ENCODE measurements at places on chromosomes 3 and 15.

- DNase-seq = no peak
Observed at GRCh38 chr3:50534681-50535330, 31.4 kb upstream of the CACNA2D2 start.

GRCh38 chr3:48082580-48083184, 66.5 kb upstream of the MAP4 start:
- no peak for DNase-seq

- DNase-seq = no peak
Observed at GRCh38 chr3:36941162-36941561, 3.7 kb downstream of the TRANK1 start.

GRCh38 chr3:25257026-25257425, 171.0 kb upstream of the RARB start:
- DNase-seq = no peak

DNA sequence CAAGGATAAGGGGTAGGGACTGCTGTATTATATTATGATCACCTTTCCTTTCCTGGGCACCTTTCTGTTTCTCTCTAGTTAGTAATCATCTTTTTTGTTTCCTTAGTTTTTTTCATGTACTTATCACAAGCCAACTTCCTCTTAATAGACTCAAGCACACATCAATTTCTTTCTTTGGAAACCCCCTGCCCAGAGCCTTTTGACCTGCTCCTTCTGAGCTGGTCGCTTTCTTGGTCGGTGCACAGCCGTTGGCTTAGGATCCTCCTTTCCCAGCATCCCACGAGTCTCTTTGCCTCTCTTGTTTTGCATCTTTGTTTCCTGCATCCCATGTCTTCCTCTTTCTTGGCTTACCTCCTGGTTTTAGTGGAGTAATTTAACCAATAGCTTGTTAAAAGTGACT, 26.9 kb downstream of the GASK1A start:
- DNase-seq = no peak

DNA sequence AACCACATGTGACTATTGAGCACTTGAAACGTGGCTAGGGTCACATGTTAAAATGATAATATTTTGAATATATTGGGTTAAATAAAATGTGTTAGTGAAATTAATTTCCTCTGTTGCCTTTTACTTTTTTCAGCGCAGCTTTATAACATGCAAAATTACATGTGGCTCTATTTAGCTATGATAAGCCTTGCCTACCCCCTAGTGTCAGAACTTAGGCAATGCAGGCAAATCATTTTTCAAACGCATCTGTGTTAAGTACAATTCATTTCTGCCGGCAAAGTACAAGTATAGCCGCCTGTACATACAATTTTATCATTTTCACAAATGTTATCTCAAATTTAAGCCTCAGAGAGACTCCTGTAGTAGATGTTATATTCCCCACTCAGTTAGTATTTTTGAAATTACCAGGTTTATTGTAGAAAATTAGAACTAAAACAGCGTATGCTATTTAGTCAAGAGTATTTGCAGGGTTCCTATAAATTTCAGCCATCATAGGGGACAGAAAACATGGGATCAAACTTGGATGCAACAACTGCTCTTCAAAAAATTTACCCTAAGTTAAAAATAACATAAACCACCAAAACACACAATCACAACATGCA, 56.1 kb downstream of the TAFA4 start:
- peak; percentile 70 for DNase-seq

- no peak for DNase-seq
Observed at GRCh38 chr15:57057134-57057930, 138.9 kb downstream of the TCF12 start.

DNA sequence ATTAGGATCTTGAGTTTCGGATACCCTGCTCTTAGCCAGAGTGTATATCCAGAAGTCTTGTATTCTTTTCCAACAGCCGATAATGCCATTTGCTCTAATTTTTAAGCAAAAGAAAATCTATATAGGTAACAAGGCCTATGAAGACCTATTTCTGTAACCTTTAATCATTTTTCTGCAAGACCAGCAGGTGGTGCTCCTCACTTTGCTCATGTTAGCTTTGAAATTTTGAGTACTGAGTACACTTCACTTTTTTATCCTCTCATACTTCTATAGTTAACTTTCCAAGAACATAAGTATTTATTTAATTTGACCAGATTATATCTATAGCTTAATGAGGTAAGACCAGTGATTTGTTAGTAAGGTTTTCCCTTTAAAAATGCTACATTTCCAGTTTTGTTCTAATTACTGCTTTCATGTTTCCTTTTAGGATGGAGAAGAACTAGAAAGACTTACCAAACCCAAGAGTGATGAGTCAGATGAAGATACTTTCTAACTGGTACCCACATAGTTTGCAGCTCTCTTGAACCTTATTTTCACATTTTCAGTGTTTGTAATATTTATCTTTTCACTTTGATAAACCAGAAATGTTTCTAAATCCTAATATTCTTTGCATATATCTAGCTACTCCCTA, 20.5 kb downstream of the SLC35A5 start:
- peak; percentile 68 for DNase-seq

- DNase-seq = no peak
Observed at GRCh38 chr3:8757551-8758518, 11.6 kb downstream of the OXTR start.

- DNase-seq = no peak
Observed at GRCh38 chr3:43146599-43146998, 40.7 kb upstream of the POMGNT2 start.

GRCh38 chr15:78167227-78167888, 18.2 kb downstream of the IDH3A start:
- DNase-seq = no peak

DNA sequence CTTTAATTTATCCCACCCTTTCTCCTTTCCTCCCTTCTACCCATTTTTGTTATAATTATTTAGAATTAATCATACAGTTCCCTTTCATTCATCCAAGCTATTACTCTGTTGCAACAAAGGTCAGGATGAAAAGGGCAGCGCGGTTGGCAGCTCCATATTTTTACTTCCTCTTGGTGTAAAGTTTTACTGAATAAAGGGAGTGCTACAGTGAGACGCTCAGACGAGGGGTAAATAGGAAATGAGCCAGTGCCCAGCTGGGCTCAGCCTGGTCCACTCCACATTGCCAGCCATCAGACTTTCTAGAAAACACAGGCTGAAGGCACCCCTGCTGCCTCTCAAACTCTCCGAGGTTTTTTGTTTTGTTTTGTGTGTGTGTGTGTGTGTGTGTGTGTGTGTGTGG, 21.9 kb upstream of the ZBTB38 start:
- DNase-seq = no peak

DNA sequence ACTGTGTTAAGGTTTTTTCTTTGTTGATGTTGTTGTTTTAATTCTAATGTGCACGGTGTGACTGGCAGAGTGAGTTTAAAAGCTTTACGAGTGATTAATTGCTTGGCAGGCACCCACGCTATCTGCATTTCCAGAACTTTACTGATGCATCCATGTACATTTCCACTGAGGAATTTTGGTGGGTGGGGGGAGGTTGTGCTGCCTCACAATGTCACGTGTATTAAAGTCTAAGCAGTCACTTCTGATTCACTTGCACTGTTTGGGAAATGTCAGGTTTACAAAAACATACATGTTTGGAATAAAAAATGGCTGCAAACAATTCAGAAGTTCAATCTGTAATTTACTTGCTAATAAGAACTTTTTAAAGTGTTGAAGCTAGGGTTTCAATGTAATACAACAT, 38.5 kb upstream of the CTDSPL start:
- DNase-seq = no peak

DNA sequence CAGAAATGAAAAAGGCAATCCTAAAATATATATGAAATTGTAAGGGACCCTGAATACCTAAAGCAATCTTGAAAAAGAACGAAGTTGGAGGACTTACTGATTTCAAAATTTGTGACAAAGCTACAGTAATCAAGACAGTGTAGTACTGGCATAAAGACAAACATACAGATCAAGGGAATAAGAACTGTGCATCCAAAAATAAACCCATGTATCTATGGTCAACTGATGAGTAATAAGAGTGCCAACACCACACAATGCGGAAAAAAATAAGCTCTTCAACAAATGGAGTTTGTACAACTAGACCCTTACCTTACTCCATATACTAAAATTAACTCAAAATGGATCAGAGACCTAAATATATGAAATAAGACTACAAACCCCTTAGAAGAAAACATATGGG, 29.6 kb downstream of the GSK3B start:
- DNase-seq = no peak

DNA sequence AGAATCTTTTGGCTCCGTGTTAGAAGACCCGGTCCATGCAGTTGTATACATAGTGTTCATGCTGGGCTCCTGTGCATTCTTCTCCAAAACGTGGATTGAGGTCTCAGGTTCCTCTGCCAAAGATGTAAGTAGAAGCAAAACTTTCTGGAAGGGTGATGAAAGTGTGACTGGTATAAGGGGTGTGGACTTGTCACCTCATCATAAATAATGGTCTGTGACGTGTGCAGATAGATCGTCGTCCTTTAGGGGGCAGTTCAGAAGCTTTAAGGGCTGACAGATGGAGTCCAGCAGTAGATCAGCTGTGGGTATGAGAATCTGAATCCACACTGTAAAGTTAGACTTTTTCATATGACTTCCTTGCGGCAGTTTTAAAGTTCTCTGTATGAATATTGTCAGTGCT, 15.3 kb downstream of the SEC61A1 start:
- no peak for DNase-seq

DNA sequence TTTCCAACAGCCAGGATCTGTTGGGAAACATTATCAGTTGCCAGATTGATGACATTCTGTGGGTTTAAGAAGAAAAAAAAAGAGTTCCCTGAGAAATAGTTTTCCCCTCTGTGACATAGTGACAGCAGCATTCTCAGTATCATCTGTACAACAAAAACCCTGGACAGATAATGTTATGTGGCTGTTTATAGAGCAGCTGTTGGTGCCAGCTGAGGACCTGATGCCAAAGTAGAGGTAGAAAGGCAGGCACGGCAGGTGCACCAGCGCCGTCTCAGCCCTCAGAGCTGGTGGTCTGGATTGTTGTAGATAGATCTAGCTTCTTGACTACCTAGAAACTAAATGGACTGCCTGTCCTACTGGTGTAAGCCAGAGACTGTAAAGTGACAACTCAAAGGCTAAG, 56.2 kb upstream of the FILIP1L start:
- no peak for DNase-seq

- DNase-seq = peak; percentile 49
Observed at GRCh38 chr3:161107311-161107710, 2.2 kb upstream of the B3GALNT1 start.

DNA sequence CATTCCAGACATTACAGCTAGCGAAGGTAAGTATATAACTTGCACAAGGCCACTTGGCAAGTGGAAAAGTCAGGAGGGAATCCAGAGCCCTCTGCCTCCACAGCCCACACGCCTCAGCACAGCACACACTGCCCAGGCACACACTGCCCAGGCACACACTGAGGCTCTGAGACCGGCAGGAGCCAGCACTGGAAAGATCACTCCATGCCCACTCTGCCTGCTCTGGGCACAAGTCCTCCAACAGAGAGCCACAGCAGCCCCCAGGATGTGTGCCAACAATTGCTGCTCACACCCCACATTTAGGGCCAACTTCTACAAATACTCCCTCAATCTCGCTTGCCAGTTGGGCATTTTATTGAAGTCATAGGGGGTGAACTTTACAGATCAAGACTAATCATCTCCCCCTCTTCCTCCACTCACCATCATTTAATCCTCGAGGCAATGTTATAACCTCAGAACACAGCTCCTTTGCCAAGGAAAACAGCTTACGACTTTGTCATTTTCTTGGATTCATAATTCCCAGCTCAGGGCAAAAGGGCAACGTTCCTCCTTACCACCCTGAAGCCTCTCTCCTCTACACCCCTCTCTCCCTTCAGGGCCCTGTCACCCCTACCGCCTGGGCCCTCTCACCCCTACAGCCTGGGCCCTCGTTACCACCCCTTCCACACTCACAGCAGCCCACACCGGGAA, 53.0 kb upstream of the TPM1 start:
- DNase-seq = no peak

GRCh38 chr3:14460342-14461005, 58.1 kb downstream of the SLC6A6 start:
- DNase-seq = peak; percentile 56

- DNase-seq = peak; percentile 51
Observed at GRCh38 chr3:48157950-48158376, 30.3 kb downstream of the CDC25A start.

GRCh38 chr3:9387322-9387655, 10.1 kb upstream of the SETD5 start:
- DNase-seq = no peak

DNA sequence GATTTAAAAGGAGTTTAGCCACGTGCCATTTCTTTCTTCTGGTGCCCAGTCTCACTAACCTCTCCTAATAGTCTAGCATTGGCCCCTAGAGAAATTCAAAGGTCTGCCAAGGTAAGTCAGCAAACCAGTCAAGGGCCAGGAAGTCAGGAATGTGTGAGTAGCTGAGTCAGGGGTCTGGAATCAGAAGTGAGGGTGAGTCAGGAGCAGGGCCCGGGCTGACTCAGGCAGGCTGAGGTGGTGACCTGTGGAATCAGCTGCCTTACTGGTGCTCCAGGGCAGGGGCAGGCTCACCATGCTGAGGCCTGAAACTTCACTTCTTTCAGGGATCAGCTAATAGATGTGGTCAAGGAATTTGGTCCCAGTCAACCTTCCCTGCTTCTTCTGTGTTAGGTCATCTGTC, 105.8 kb upstream of the MYZAP start:
- no peak for DNase-seq

DNA sequence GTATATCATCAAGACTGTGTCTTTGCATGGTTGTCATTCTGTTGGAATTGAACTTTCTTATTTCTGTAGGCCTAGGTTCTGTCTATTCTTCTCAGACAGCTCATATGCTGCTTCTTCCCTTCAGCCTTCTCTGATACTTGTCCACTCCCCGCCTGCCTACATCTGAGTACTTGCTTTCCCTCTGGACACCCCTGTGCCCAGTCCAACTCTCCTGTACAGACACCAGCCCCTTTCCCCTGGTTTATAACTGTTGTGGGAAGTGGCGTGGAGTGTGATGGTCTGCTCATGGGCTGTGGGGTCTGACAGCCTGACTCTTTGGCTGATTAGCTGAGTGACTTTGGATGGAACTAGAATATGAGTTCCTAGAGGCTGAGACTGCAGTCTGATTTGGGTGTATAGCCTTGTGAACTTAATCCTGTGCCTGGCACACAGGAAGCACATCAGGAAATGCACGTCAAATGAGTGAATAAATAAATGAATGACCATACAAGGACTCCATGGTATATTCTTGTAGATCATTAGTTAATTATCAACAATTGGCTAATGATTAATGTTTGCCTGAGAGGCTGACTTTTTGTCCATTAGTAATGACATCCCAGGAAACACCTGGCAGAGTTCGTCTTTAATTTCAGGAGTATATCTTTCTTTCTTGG, 11.8 kb downstream of the CACNA1D start:
- DNase-seq = no peak

All from T47D (cell line).